Activated gamma-delta T cell treated with anti-CD3 and anti-CD28 coated beads, Interleukin-2, amount 50 U/mL, for 16 hours (primary cell): ENCODE measurements at places on chromosomes 7 and 10.

- DNase-seq: no peak
Observed at GRCh38 chr10:130707389-130707979, 571.3 kb downstream of the GLRX3 start.

GRCh38 chr10:97220355-97220754, 34.6 kb upstream of the SLIT1 start:
- DNase-seq: no peak

DNA sequence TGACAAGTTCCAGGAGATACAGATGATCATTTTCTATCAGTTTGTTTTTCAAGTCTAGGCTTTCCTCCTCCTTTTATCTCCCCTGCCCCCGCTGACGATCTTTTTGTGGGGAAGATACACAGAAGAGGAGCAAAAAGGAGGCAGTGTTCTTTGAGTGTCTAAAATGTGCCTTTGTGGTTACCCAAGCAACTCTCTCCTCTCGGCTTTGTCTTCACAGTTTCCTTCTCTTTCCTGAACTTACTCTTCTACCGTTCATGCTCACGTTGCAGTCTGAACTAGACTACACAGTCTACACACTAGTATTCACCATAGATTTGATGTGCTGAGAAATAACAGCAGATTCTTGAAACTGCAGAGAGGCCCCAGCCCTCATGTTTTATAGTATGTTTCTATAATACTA, 23.6 kb downstream of the CEP41 start:
- no peak for DNase-seq

- DNase-seq: no peak
Observed at GRCh38 chr7:127745445-127745844, 93.5 kb downstream of the SND1 start.

DNA sequence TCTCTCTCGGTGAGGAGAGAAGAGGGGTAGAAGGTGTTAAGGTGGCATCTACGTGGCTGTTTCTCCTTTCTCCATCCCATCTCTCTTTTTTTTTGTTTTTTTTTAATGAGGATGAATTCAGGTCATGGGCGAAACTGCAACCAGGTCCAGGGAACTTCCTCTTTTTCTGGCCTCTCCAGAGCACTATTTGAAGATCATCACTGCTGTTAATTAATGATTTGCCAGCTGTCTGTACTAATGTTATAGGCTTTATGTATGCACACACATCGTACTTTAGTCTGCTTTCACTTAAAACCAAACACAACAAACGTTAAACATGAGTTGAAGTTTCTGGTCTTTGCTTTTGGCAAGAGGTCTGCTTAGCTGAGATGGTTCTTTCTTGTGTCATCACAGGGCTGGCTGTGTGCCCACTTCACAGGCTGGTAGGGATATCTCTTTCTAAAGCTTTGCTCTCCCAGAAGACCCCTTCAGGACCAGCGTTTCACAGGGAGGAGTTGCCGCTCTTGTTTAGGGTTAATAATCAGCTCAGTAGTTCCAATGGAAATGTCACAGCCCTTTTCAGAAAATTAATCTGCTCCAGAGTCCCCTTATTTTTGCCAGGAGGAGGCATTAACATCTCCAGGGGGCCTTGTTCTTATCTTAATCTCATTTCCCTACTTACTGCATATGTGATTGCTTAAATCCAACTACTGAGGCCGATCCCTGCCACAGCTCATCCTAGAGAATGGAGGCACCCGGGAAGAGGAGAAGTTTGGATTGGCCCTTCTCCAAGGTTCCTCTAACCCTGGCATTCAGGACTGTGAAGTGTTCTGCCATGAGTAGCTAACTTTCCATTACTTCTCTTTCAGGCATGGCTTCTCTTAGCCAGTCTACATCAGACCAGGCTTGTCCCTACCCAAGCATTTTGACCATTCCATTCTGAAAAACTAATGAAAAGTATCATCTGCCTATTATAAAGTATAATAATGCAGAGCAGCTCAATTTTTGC, 273.9 kb upstream of the NFE2L3 start:
- no peak for DNase-seq

DNA sequence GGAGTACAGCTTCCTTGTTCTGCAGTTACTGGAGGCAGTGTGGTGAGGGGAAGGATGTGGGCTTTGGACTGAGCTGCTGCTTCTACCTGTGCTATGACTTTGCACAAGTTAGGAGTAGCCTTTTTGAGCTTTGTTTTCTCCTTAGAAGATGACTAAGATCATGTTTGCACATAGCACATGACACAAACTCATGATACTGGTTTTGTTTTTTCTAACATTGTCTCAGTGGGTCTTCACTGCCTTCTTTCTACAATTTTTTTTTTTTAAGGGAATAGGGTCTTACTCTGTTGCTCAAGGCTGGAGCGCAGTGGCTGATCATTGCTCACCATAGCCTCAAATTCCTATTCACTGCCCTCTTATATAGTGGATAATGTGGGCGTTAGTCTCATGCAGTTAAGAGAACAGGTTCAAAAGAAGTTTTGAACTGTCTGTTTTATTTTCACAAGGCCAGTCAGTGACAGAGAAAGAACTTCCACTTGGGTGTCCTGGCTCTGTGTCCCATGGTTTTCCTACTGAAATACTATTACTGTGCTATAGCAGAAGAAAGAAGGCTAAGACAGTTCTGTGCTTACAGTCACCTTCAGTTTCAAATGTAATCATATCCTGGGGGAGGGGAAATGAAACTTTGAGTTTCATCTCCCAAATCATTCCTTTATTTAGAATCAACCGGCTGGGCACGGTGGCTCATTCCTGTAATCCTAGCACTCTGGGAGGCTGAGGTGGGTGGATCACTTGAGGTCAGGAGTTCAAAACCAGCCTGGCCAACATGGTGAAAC, 72.0 kb downstream of the KAT6B start:
- DNase-seq: no peak

DNA sequence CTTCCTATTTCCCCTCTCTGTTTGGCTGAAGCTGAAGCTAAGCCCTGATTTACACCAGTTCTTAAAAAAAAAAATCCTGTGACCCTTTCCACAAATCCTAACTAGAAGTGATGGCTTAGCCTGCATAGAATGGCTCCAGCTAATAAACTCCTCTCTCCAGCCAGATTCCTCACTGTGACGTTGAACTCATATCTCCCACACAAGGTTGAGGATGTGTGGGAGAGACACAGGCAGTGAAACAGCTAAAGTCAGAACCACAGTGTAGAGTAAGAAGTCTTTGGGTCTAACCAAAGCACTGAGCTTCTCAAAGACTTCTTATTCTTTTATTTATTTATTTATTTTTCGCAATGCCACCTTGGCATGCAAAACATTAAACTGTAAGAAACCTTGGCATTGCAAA, 268.3 kb downstream of the SNX13 start:
- DNase-seq: no peak

DNA sequence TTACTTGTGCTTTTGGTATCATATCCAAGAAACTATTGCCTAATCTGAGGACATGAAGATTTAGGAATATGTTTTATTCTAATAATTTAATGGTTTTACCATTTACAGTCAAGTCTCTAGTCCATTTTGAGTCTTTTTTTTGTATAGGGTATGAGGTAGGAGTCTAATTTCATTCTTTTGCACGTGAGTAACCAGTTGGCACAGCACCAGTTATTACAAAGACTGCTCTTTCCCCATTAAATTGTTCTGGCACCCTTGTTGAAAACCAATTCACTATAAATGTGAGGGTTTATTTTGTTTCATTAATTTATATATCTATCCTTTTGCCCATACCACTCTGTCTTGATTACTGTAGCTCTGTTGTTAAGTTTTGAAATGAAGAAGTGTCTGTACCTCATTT, 381.6 kb downstream of the SUGCT start:
- no peak for DNase-seq

DNA sequence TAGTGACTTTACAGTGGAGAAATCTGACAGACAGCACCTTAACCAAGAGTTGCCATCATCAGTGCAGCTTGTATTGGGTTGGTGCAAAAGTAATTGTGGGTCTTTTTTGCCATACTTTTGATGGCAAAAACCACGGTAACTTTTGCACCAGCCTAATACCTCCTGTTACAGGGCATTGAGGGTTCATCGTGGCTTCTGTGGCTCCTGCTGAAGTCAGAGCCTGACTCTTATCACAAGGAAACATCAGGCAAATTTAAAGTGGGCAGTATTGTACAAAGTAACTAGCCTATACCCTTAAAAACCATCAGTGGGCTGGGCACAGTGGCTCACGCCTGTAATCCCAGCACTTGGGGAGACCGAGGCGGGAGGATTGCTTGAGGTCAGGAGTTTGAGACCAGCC, 117.4 kb downstream of the HECW1 start:
- no peak for DNase-seq

- no peak for DNase-seq
Observed at GRCh38 chr7:29639886-29640595, 76.4 kb downstream of the PRR15 start.

- DNase-seq: no peak
Observed at GRCh38 chr7:121503039-121503438, 106.9 kb upstream of the FAM3C start.

DNA sequence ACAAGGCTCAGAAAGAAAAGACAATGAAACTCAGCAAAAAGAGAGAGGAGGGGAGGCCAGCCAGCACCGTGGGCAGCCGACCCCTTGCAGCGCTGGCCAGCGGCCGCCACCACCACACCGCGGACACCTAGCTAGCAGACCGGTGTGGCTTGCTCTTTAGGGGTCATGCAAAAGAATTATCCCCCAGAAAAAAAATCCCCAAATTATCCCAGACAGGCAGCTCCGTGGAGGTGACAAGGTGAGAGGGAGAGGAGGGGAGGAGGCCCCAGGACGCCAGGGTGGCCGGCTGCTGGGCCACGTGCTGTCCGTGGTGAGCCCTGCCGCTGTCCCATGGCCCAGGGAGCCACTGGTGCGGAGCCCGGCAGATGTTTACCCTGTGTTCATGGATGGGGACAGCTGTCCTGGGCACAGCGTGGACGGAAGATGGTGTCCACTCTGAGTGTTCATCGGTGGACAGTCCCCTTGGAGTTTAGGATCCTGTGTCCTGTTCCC, 16.5 kb downstream of the YKT6 start:
- no peak for DNase-seq

DNA sequence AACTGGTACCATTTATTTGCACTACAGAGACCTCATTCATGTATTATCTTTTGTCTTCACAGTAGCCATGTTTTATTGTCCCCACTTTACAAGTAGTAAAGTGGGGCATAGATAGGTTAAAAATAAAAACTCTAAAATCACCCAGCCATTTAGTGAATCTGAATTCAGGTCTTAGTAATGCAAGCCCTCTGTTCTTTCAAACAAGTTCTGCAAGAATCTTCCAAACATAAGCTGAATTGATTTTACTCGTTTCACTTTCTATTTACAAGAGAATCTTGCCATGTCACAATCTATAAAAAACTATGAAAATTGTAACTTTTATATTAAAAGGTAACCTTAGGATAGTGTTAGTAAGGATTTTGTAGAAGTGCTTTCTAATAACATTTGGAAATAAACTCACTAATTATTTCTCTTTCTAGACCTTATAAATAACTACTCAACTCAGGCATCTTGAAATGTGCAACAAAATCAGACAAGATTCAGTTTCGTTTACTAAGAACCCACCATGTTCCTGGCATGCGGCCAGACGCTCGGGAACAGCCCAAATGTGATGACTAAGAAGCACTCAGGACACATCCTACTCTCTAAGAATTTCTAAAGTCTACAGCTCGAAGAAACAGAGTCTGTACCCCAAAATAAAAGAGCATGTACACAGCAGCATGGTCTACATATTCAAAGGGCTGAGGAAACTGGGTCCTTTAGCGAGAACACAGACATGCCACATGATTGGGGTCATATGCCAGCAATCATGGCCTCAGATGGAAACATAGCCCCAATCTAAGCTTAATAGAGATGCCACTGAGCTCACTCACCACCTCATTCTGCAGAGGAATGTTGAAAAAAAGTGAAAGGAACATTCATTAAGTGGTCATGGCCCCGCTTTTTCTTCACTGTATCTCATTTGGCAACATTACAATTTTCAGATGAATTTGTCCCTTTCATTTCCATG, 167.6 kb downstream of the AMPH start:
- DNase-seq: peak; percentile 67
